ENCODE measurements at places on chromosomes 2 and 18. TPM values are rescaled to one million over a fixed set of nuclear protein-coding genes. Genes with fewer than 3 reads are reported as not detected.

- H3K4me3 ChIP-seq: no peak overlapping the region
- H3K27me3 ChIP-seq: no peaks in the 10 kb centered on the region
- no peaks in the 10 kb centered on the region for H3K4me1 ChIP-seq
- H3K36me3 ChIP-seq: peaks cover 4% of the 10 kb centered on the region
- DNase-seq: no peak
- H3K27ac ChIP-seq: no peak overlapping the region
Measured at GRCh38 chr2:112493858-112494648, 12.1 kb downstream of the TTL start.

The WNT6 gene
- not detected for total RNA-seq

- H3K27ac ChIP-seq: no peak overlapping the region
- no peaks in the 10 kb centered on the region for H3K27me3 ChIP-seq
- no peaks in the 10 kb centered on the region for H3K36me3 ChIP-seq
- H3K4me1 ChIP-seq: peaks cover 3% of the 10 kb centered on the region
- H3K4me3 ChIP-seq: no peak overlapping the region
- DNase-seq: no peak
Measured at GRCh38 chr2:61619561-61619960, 81.4 kb upstream of the XPO1 start.

GRCh38 chr2:42195559-42195958 lies 26.4 kb downstream of the EML4 start:
- DNase-seq: no peak
- no peak overlapping the region for H3K27ac ChIP-seq
- peaks cover 1% of the 10 kb centered on the region for H3K36me3 ChIP-seq
- H3K4me3 ChIP-seq: no peak overlapping the region

- no peaks in the 10 kb centered on the region for H3K36me3 ChIP-seq
- no peak overlapping the region for H3K4me3 ChIP-seq
- peak; percentile 5 for DNase-seq
- H3K27ac ChIP-seq: no peak overlapping the region
- peaks cover 14% of the 10 kb centered on the region for H3K4me1 ChIP-seq
Measured at GRCh38 chr2:240998995-240999791, 775 bp downstream of the SNED1 start.

DNA sequence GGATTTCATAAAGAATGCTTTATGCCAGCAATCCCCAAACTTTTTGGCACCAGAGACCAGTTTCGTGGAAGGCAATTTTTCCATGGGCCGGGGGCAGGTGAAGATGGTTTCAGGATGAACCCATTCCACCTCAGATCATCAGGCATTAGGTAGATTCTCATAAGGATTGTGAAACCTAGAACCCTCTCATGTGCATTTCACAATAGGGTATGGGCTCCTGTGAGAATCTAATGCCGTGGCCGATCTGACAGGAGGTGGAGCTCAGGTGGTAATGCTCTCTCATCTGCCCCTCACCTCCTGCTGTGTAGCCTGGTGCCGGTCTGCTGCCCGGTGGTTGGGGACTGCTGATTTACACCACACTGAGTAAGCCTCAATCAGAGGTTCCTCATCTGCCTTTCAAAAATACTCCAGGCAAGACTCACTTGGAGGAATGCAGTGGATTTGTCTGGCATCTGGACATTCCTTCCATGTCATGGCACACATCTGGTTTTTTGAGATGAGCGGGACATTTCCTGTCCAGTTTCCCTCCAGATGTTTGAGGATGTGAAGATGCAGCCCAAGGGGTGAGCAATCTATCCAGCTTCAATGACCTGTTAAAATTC lies 185.8 kb downstream of the VAPA start:
- no peaks in the 10 kb centered on the region for H3K36me3 ChIP-seq
- H3K4me3 ChIP-seq: no peak overlapping the region
- H3K4me1 ChIP-seq: no peaks in the 10 kb centered on the region
- H3K27me3 ChIP-seq: no peaks in the 10 kb centered on the region
- DNase-seq: no peak

DNA sequence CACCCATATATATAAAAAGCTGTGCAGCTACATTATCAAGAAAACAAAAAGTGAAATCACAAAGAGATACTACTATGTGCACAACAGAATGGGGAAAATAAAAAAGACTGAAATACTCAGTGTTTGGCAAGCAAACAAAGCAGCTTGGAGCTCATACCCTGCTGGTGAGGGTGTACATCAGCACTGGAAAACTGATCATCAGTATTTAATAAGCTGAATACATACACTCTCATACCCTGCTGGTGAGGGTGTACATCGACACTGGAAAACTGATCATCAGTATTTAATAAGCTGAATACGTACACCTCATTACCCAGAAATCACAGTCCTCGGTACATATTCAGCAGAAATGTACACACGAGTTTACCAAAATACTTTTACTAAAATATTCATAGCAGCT lies 220.8 kb downstream of the SPP2 start:
- no peak for DNase-seq
- no peak overlapping the region for H3K4me3 ChIP-seq
- no peak overlapping the region for H3K27ac ChIP-seq

The FAP gene
- total RNA-seq: not detected

The ITPRIPL1 gene
- total RNA-seq: 13.4 TPM

DNA sequence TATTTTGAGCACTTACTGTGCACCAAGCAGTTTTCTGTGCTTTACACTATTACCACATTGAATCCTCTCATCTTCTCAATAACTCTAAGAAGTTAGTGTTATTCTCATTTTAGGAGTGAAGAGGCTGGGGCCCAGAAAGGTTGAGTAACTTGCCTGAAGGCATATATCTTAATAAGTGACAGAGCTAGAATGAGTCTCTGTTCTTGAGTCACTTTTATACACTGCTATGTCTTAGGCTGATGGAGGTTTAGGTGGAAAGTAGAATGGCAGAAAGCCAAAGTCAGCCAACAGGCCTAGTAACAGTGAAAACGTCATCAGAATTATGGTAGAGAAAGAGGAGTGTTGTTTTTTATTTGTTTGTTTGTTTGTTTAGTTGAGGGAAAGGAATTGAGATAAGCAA lies 27.9 kb upstream of the RPE start:
- H3K36me3 ChIP-seq: no peaks in the 10 kb centered on the region
- H3K4me1 ChIP-seq: no peaks in the 10 kb centered on the region
- H3K27ac ChIP-seq: no peak overlapping the region
- no peak for DNase-seq
- no peaks in the 10 kb centered on the region for H3K27me3 ChIP-seq

DNA sequence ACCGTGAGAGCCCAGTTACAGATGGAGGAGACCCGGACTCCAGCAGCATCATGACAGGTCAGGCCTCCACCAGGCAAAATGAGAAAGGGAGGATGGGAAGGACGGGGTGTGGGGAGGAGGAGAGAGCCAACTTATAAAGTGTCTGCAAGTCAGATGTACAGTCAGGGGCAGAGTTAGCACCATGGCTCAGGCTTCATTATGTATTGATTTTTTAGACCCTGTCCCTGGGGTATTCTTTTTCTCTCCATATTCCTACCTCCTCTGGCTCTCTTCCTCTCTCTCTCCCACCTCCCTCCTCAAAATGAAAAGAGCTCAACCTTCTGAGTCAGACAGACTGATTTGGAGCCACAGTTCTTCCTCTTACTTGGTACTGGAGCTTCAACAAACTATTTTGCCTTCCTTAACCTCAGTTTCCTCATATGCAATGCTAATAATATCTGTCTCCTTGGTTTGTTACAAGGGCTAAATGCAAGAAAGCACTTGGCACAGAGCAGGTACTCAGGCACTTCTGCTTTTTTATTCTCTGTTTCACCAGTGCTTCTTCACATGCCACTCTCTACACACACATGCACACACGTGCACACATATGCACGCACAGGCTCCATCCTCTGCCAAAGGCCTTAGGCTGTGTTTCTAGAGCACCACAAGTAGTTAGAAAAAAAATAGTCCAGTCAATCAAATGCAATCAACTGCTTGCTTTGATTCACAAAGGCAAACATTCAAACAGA lies 92.3 kb upstream of the PKDCC start:
- peaks cover 4% of the 10 kb centered on the region for H3K4me1 ChIP-seq
- no peak overlapping the region for H3K27ac ChIP-seq
- no peaks in the 10 kb centered on the region for H3K36me3 ChIP-seq
- no peaks in the 10 kb centered on the region for H3K27me3 ChIP-seq

The SPEG gene
- 1.3 TPM for total RNA-seq

DNA sequence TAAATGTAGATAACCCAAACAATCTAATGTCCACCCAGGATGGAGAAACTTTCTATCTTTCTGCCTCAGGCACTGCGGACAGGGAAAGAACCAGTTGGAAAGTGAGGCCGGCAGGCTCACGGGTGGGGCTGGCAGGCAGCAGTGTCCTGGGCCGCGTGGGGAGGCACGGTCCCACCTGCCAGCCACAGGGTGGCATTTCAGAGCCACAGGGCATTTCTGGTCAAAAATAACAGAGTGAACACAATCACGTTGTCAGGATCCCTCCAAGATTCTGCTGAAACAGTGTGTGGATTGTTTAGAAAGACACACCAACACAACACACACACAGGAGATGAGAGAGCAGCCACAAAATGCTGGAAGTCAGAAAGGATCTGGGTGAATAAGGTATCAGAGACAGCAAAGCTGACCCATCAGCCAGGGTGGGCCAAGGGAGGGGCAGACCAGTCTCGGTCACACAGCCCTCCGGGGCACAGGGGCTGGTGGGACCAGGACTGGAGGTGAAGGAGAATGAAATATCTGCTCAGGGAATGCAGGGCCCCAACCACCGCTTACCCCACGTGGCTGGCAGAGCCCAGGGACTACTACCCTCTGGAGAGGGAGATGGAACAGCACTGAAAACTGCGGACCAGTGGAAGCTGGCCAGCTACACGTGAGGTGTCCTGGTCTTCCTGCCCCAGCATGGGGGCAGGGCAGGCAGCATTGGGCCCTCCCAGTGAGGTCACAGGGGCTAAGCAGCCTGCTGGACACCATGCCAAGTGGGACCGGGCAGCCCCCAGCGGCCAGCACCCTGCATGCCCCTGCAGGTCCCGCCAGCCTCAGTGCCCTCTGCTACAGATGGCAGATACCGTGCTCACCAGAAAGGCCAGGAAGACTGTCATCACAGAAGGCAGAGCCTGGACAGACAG lies 173.9 kb downstream of the HDAC4 start:
- no peak overlapping the region for H3K4me3 ChIP-seq
- no peak overlapping the region for H3K27ac ChIP-seq
- DNase-seq: no peak
- H3K27me3 ChIP-seq: no peaks in the 10 kb centered on the region
- no peaks in the 10 kb centered on the region for H3K36me3 ChIP-seq

The LIMS2 gene
- 15.5 TPM for total RNA-seq

- peaks cover 4% of the 10 kb centered on the region for H3K36me3 ChIP-seq
- DNase-seq: no peak
- H3K27me3 ChIP-seq: no peaks in the 10 kb centered on the region
- H3K4me1 ChIP-seq: peaks cover 21% of the 10 kb centered on the region
- no peak overlapping the region for H3K4me3 ChIP-seq
- H3K27ac ChIP-seq: no peak overlapping the region
Measured at GRCh38 chr2:161988589-161988988, 85.4 kb downstream of the DPP4 start.

The NYAP2 gene
- not detected for total RNA-seq

GRCh38 chr2:237625777-237626176 lies 1.6 kb upstream of the LRRFIP1 start:
- H3K4me1 ChIP-seq: peaks cover 14% of the 10 kb centered on the region
- DNase-seq: no peak
- no peaks in the 10 kb centered on the region for H3K36me3 ChIP-seq
- H3K27ac ChIP-seq: no peak overlapping the region
- peaks cover 6% of the 10 kb centered on the region for H3K27me3 ChIP-seq

DNA sequence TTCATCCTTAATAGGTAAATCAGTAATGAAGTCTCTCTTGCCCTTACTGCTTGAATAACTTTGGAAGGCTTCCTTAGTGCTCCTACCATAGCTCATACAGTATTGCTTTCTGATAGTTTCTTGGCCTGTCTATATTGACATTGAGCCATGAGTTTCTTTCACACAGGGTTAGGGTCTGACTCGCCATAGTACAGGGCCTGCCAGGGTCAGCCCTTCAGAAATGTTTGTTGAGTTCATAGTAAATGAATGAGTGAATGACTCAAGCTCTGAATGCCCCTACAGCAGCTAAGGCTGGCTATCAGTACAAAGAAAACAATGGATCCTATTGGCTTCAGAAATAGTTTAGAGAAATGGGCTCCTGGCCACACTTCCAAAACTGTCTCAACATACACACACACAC lies 65.0 kb upstream of the LRATD1 start:
- H3K27ac ChIP-seq: no peak overlapping the region
- no peaks in the 10 kb centered on the region for H3K27me3 ChIP-seq
- no peak for DNase-seq

DNA sequence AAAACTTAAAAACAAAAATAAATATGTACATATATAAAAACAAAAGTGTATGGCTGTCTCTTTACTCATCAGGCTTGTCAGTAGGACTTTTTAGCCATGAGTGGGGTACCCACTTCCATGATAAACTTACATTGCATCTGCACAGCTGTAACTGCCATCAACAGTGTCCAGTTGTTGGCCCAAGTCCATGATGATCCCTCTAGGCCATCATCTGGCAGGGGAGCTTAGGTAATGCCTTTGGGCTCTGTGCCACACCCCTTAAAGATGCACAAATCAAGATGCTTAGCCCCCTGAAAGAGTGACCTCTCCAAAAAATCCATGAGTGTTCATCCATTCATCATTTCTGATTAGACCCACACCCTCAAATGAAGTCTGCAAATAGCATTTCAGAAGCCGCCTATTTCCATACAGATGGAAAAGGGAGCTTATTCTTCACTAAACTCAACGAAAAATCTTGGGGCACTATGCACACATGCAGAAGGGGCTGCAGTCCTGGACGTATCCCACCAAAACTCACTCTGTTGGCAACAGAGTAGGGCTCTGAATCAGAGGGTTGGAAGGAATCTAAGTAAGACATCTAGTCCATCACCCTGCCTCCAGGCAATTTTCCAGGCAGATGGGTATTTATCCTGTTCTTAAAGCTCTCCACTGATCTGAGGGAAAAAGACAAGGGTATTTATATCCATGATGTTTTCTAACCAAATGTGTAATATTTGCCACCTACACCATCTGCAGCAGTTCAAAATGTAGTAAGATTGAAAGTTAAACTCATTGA lies 691.0 kb downstream of the ZEB2 start:
- peaks cover 4% of the 10 kb centered on the region for H3K27me3 ChIP-seq
- H3K4me1 ChIP-seq: no peaks in the 10 kb centered on the region
- no peak for DNase-seq
- H3K36me3 ChIP-seq: no peaks in the 10 kb centered on the region

- no peak overlapping the region for H3K27ac ChIP-seq
- peaks cover 3% of the 10 kb centered on the region for H3K4me1 ChIP-seq
- no peak for DNase-seq
- H3K27me3 ChIP-seq: peaks cover 30% of the 10 kb centered on the region
- H3K36me3 ChIP-seq: no peaks in the 10 kb centered on the region
Measured at GRCh38 chr2:202038471-202039277, 5.0 kb downstream of the FZD7 start.

Measured in activated naive CD4-positive, alpha-beta T cell treated with anti-CD3 and anti-CD28 coated beads for 36 hours (primary cell).